ENCODE measurements at places on chromosomes 4 and X.

DNA sequence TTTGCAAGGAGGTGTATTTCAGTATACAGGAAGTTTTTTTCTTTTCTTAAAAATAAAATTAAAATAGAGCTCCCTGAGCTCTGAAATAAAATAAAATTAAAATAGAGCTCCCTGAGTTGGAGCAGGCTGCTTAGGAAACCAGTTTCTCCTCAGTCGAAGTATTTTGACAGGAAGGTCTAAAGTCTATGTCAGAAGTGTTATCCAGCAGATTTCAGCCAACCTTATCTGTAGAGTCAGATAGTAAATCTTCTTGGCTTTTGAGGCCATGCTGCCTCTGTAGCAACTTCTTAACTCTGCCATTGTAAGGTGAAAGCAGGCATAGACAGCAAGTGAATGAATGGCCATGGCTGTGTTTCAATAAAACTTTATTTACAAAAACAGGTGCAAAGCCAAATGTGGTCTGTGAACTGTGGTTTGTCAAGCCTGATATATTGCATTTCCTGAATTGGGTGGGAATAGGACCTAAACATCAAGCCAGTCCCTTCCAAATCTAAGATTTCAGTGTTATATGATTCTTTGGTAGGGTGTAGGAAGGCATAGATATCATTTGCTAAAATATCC, 9.5 kb upstream of the KLKB1 start:
- DNase-seq = no peak

- no peak for DNase-seq
These were observed 123.0 kb downstream of the ZNF827 start for GRCh38 chr4:145815626-145816025.

GRCh38 chr4:157075401-157075800, 549 bp upstream of the GLRB start:
- DNase-seq = no peak

DNA sequence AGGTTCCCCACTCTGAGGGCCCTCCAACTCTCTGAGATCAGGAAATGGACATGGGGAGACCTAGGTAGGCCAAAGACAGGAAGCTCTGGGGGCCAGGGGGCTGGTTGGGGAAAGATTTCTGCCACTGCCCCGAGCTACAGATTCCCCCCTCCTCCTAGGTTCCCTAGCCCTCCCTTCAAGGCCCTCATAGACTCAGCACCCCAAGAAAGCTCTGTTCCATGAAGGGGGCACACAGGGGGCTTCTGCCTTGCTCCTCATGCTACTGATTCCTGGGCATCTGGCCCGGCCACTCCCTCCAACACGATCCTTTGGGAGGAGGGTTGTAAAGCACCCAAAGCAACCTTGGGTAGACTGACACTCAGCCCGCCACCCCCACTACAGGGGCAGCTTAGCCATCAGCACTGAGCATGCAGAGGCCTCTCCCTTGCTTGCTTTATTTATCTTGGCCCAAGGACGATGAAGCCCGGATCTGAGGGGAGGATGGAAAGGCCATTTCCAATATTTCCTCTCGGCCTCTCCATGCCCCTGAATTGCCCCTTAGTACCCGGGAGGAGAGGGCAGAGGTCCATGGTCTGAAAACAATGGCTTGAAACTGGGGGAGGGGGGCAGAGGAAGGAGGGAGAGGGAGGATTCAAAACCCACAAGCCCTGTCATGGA, 146.7 kb downstream of the PJA1 start:
- peak; percentile 39 for DNase-seq

GRCh38 chr4:76215077-76215476, 1.5 kb upstream of the SCARB2 start:
- DNase-seq = peak; percentile 51

- no peak for DNase-seq
These were observed 66.6 kb downstream of the CLDN22 start for GRCh38 chr4:183253451-183253850.

GRCh38 chrX:23883737-23884354, 23.9 kb downstream of the APOO start:
- peak; percentile 84 for DNase-seq

DNA sequence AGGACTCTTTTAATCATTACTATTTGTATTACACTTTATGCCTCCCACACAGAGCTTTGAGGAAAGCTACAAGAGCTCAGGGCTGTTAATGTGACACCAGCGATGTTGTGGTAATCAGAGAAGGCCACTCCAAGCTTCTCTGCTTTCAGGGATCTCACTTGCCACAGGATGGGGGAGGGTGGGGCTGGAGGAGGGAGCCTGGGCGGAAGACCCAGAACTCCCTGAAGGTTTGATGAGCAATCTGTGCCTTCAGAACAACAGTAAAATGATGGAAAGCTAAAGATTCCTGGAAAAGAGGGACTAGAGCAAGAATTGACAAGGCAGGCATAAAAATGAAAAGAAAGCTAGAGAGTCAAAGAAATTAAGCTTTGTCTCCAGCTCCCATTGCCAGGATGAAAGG, 75.6 kb downstream of the MAML3 start:
- peak; percentile 60 for DNase-seq

DNA sequence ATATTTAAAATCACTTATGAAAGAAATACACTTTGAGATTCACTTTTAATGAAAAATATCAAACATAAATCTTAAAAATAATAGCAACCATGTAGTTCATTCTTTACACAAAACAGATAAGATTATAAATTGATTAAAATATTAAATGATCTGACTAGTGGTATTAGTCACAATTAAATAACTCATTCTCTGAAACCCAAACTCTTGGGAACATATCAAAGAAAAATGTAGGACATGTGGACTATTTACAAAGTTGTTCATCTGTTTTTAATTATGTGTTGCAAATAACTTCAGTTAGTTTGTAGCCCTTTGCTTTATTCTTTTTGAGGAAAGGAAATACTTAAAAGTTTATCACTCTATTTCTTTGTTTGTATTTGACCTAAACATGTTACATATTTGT, 9.5 kb upstream of the GUCY1A1 start:
- no peak for DNase-seq

DNA sequence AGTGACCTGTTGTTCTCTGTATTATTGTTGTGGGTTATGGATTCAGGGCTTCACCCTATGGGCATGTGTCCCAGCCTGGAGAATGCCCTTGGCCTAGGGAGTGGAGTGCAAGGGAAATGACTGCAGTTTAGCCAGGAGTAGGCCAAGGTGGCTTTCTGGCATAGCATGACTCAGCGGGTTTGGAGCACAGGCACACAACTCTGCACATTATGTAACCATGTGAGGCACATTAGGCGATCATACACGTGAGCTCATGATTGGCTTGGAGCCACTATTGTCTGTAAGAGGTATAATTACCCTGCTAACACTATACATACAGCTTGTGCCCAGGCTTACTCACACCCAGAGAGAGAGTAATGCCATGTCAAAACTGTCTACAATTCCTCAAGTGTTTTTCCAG, 35.1 kb upstream of the TACR3 start:
- DNase-seq = peak; percentile 0

All from cardiac fibroblast (primary cell).